ENCODE measurements at places on chromosomes 6 and 20.

DNA sequence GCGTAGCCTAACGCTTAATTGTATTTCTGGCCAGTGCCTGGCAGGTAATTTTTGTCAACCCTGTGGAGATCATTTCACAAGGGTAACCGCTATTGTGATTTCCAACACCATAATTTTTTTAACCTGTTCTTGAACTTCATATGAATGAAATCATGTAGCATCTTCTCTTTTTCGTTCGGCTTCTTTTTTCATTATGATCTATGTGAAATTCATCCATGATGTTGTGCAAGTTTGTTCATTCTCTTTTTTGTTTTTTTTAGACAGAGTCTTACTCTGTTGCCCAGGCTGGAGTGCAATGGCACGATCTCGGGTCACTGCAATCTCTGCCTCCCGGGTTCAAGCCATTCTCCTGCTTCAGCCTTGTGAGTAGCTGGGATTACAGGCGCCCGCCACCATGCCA is 42.5 kb upstream of the TGM3 start:
- DNase-seq, result no peak

GRCh38 chr6:28903686-28904085 is 20.1 kb downstream of the TRIM27 start:
- no peak for DNase-seq

DNA sequence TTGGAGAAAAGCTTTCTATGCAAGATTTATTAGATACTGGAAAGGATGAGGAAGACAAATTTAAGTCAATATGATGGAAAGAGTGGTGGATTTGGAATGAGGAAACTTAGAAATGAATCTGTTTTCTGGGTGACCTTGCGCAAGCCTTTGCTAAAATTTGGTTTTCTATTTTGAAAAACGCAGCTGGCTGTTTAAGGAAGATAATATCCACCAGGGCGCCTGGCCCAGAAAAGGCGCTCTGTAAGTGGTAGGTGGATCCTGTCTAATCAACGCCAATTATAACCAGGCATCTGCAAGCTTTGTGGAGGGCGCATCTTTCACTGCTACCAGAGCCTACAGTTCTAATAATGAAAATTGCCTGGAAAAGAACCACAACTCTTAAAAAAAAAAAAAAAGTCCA is 398 bp upstream of the SPATS1 start:
- DNase-seq, result no peak

DNA sequence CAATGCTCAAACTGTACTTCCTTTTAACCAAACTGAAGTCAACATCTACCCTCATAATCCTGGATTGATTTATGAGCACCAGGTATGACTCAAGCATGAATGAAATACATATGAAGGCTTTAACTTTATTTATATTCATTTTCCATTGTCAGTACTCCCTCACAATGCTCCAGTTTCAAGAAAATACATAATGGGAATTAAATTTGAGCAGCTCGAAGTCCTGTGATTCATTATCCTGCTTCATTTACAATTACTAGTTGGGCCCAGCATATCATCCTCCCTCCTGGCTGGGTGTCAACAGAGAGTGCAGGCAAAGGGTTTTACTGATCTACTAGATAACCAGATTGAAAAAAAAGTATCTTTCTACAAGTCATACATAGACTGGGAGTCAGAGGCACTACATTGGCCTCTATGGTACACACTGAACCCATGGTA is 10.1 kb downstream of the SAMHD1 start:
- DNase-seq, result no peak

- DNase-seq, result no peak
Observed at GRCh38 chr6:164897523-164898235, 411.7 kb downstream of the C6orf118 start.

DNA sequence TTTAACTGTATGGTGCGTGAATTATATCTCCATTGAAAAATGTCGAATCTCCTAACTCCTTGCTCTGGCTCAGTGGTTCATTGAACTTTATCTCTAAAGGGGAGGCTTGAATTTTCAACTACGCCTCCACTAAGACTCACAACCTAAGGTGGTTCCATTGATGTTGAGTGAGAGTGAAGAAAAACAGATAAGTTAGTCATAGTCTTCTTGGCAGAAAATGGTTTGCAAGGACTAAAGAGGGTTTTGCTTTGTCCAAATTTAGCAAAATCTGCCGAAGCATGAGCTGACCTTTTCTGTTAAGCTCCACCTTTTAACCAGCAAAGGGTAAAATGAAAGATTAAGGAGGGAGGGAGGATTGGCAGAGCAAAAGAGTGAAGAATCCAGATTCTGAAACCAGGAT is 290.2 kb upstream of the SPTLC3 start:
- no peak for DNase-seq

DNA sequence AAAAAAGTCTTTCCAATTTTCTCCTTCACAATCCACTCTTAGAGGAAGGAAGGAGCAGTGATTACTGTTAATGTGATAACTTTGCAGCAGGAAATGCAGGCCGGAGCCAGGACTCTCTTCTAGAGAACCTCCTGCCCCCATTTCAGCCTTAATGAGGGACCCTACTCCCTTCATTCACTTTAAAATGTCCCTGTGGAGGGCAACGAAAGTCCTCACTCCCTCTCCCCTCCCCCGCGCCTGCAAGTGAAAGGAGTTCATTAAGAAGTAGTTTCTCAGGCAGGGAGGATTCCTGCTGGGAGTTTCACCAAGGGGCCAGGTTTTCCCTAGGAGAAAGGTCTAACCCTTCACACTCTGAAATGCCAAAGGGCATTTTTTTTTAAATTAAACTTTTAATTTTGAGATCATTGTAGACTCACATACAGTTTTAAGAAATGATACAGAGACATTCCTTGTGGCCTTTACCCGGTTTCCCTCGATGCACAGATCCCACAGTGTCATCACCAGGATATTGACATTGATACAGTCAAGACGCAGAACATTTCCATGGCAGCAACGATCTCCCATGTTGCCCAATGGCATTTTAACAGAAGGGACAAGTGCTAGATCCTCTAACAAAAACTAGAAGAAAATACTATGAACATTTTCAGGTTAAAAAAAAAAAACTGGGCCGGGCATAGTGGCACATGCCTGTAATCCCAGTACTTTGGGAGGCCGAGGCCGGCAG is 6.8 kb upstream of the COMMD7 start:
- DNase-seq, result no peak

DNA sequence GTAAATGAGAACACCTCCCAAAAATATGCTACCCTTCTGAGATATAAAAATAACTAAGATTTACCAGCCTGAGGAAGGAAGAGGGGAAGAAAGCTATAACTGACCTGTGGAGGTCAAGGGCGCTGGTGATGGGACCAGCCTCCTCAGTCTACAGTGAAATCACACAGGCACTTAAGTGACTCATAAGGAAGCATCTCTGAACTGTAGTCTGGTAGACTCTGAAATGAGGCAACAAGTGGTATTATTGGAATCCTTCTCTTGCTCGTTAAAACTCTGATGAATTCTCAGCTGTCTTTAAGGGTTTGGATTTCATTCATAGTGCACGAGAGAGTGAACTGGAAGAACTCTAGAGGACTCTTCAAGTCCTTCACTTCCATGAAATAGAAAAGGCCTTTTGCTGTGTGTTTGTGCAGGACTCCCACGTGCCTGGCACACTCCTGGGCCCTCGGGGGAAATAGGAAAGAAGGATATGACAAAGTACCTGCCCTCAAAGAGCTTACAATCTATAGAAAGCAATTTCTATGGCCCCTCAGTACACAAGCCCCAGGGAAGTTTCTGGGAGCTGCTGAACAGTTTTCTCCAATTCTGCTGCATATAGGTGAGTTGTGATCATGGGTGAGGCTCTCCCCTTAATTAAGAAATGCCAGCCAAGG is 231.8 kb upstream of the RREB1 start:
- DNase-seq, result no peak

GRCh38 chr20:41553142-41553879 is 64.9 kb downstream of the CHD6 start:
- DNase-seq, result no peak

- no peak for DNase-seq
Observed at GRCh38 chr6:154555073-154555677, 44.7 kb upstream of the CNKSR3 start.

GRCh38 chr20:38172408-38172807 is 7.3 kb upstream of the TGM2 start:
- DNase-seq, result no peak

GRCh38 chr6:85421972-85422371 is 27.9 kb upstream of the NT5E start:
- DNase-seq, result no peak
